ENCODE measurements at places on chromosomes 11 and 22. TPM values are rescaled to one million over a fixed set of nuclear protein-coding genes. Genes with fewer than 3 reads are reported as not detected.

Gene INS
- 0.42 TPM for total RNA-seq

Gene ABCG4
- 0.28 TPM for total RNA-seq

Gene HEPHL1
- 0.14 TPM for total RNA-seq

Gene SLC29A2
- 1.6 TPM for total RNA-seq

Gene CYB5R2
- total RNA-seq: 0.85 TPM

Gene MRGPRE
- not detected for total RNA-seq

DNA sequence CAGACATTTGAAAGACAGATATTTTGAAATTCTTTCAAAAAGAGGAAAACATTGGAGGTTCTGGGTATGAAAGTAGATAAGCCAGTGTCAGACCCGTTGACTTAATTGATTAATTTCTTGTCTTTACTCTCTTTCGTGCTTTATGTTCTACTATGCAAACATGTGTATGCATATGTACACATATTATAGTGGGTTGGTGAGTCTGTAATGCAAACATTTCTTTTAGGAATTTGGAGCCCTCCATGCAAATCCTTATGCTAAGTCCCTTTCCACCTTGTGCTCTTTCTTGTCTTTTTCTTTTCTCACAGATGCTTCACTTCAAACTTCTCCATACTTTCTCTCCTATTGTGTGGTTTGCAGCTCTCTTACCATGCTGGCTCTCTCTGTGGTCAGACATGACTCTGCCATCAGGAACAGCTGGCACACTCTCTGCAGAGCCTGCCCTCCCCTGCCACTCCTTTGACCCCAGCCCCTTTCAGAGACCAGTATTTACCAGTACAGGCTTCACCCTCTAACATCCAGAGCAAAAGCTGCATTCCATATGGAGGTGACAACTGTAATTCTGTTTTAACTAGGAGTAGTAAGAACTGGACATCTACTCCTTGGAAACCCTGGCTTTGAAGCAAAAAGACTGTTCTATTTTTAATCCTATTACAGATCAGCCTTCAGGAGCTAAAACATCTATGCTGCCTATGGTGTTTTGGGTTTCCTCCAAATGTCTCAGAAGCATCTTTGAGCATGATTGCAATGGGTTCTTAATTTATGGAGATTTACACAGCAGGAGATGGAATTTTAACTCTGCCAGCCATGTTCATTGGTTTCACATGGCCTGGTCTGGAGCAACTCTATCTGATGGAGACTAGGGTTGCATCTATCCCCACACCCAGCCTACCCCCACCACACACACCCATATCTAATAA lies 386.9 kb upstream of the FAT3 start:
- H3K36me3 ChIP-seq: no peaks in the 10 kb centered on the region
- no peak overlapping the region for H3K4me3 ChIP-seq
- no peak for DNase-seq

DNA sequence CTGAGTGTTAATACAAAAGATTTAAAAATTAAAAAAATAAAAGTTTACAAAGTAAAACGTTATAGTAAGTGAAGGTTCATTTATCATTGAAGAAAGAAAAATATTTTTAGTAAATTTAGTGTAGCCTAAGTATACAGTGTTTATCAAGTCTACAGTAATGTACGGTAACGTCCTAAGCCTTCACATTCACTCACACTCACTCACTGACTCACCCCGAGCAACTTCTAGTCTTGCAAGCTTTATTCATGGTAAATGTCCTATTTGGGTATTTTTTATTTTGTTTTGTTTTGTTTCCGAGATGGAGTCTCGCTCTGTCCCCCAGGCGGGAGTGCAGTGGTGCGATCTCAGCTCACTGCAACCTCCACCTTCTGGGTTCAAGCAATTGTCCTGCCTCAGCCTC lies 8.8 kb downstream of the CASTOR1 start:
- no peaks in the 10 kb centered on the region for H3K36me3 ChIP-seq
- no peak for DNase-seq
- no peak overlapping the region for H3K27ac ChIP-seq
- no peaks in the 10 kb centered on the region for H3K27me3 ChIP-seq
- peaks cover 13% of the 10 kb centered on the region for H3K4me1 ChIP-seq

DNA sequence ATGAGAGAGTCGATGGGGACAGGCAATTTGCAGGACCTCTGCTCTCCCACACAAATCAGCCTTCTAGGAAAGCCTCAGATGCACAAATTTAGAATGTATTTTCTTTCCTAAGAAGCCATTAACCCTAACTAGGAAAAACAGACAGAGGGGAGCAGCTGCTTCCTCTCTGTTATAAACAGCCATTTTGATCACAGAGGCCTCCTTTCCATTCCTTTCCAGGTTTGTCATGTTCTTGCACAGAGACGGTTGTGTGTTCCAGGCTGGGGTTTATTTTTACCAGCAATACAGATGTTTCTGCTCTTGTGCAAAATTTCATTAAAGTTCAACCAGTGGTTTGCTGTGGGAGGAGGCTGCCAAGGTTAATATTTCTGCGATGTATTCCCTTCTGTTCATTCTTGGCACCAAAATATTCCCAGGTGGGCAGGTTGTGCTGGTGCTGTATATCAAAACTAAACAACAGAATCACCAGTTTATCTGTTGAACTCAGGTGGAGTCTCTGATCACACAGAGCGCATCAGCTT lies 90.2 kb downstream of the NAV2 start:
- DNase-seq: no peak
- H3K27me3 ChIP-seq: no peaks in the 10 kb centered on the region
- no peak overlapping the region for H3K4me3 ChIP-seq
- no peaks in the 10 kb centered on the region for H3K4me1 ChIP-seq
- no peak overlapping the region for H3K27ac ChIP-seq
- H3K36me3 ChIP-seq: no peaks in the 10 kb centered on the region

GRCh38 chr11:100303897-100304296 lies 383.2 kb upstream of the ARHGAP42 start:
- DNase-seq: no peak
- H3K36me3 ChIP-seq: no peaks in the 10 kb centered on the region
- no peaks in the 10 kb centered on the region for H3K4me1 ChIP-seq
- H3K27ac ChIP-seq: no peak overlapping the region
- H3K27me3 ChIP-seq: no peaks in the 10 kb centered on the region

- no peaks in the 10 kb centered on the region for H3K36me3 ChIP-seq
- no peak overlapping the region for H3K27ac ChIP-seq
- no peak overlapping the region for H3K4me3 ChIP-seq
- no peaks in the 10 kb centered on the region for H3K4me1 ChIP-seq
- no peak for DNase-seq
- no peaks in the 10 kb centered on the region for H3K27me3 ChIP-seq
Observed at GRCh38 chr22:25021409-25021808, 68.9 kb downstream of the KIAA1671 start.

GRCh38 chr22:19086417-19086816 lies 35.8 kb downstream of the DGCR2 start:
- H3K36me3 ChIP-seq: peaks cover 27% of the 10 kb centered on the region
- H3K4me3 ChIP-seq: no peak overlapping the region
- no peak overlapping the region for H3K27ac ChIP-seq

DNA sequence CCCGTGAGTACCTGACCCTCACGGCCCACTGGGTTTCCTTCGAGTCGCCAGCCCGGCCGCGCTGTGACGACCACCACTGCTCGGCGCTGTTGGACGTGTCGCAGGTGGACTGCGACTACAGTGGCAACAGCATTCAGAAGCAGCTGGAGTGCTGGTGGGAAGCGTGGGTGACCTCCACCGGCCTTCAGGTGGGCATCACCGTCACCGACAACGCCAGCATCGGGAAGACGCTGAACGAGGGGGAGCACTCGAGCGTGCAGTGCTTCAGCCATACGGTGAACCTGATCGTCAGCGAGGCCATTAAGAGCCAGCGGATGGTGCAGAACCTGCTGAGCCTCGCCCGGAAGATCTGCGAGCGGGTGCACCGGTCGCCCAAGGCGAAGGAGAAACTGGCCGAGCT lies 32.2 kb downstream of the ZBED4 start:
- H3K27ac ChIP-seq: no peak overlapping the region
- H3K4me3 ChIP-seq: no peak overlapping the region
- peaks cover 51% of the 10 kb centered on the region for H3K36me3 ChIP-seq
- no peaks in the 10 kb centered on the region for H3K4me1 ChIP-seq
- DNase-seq: no peak
- no peaks in the 10 kb centered on the region for H3K27me3 ChIP-seq

DNA sequence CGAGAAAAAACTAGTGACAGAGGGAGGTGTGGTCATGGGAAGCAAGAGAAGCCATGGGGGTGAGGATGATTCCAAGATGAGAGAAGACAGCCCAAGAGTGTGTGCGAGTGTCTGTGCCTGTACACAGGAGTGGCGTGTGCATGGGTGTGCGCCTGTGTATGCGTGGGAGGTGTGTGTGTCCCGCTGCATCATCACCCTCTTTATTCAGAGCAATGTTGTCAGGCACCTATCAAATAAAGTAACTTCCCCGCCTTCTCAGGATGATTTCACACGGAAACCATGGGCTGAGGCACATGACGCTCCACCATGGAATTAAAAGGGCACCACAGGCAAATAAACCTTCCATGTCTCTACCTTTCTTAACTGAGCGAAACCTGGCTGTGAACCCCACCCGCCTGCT lies 24.6 kb downstream of the MS4A10 start:
- no peaks in the 10 kb centered on the region for H3K27me3 ChIP-seq
- no peaks in the 10 kb centered on the region for H3K36me3 ChIP-seq

GRCh38 chr11:15557457-15558230 lies 442.9 kb downstream of the INSC start:
- no peaks in the 10 kb centered on the region for H3K4me1 ChIP-seq
- H3K27me3 ChIP-seq: no peaks in the 10 kb centered on the region
- H3K27ac ChIP-seq: no peak overlapping the region
- H3K36me3 ChIP-seq: no peaks in the 10 kb centered on the region
- H3K4me3 ChIP-seq: no peak overlapping the region

GRCh38 chr11:83127310-83127637 lies 29.7 kb upstream of the PCF11 start:
- H3K36me3 ChIP-seq: no peaks in the 10 kb centered on the region
- no peak overlapping the region for H3K27ac ChIP-seq
- H3K27me3 ChIP-seq: no peaks in the 10 kb centered on the region
- no peaks in the 10 kb centered on the region for H3K4me1 ChIP-seq

DNA sequence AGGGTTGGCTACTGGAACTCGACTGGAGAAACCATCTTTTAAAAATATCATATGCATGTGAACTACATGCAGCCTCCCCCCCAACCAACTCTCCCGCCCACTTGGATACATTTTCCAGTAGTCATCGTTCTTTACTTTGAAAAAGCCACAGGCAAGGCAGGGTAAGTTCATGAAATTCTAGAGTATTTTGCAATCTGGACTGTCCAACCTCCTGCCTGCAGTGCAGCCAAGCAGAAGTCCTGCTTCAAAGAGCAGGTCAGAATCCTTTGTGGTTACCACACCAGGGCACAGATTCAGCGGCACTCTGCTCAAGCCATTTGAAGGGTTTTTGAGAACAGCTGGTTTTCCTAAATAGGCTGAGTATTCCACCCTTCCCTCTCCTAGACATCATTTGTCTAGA lies 12.1 kb downstream of the ELF5 start:
- no peaks in the 10 kb centered on the region for H3K36me3 ChIP-seq
- no peaks in the 10 kb centered on the region for H3K27me3 ChIP-seq
- no peak overlapping the region for H3K4me3 ChIP-seq
- DNase-seq: no peak

GRCh38 chr11:57598831-57599155 lies 1.3 kb downstream of the SERPING1 start:
- DNase-seq: no peak
- no peak overlapping the region for H3K27ac ChIP-seq
- no peak overlapping the region for H3K4me3 ChIP-seq

DNA sequence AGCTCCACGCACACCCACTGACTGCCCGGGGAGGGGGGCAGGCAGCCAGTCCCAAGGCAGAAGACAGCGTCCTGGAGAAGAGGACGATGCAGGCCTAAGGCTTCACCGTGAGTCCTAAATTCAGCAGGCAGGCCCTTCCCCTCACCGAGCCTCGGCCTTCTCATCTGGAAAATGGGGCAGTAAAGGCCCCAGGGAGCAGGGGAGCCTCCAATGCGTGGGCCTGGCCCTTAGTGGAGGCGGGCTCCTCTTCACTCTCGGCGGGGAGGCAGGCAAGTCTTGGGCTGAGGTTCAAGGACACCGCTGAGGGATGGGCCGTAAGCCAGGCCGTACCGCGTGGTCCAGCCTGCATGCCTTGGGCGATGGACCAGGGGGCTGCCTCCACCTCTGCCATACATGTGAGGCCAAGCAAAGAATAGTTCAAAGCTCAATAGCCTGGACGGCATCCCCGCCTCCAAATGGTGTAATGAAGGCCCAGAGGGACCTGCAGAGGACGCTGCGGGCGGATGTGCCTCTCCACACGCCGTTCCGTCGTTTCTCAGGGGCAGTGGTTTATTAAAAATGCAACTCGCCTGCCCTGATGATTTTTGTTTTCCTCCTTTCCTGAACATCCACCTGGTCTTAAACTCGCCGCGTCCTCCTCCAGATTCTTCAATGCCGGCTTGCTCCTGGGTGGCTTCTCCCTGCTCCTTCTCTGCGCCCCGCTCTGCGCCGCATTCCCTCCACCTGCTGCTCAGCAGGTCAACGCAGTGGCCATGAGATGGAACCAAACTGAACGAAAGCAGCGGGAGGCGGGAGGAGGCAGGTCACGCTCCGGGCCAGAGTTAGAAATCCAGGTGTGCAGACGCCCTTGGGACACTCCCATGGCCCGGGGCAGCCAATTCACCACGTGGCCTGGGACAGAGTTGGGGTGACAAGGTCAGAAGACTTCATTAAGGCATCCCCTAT lies 627.8 kb downstream of the TBC1D22A start:
- H3K27ac ChIP-seq: no peak overlapping the region
- no peaks in the 10 kb centered on the region for H3K27me3 ChIP-seq
- no peak for DNase-seq
- no peaks in the 10 kb centered on the region for H3K36me3 ChIP-seq
- no peaks in the 10 kb centered on the region for H3K4me1 ChIP-seq

DNA sequence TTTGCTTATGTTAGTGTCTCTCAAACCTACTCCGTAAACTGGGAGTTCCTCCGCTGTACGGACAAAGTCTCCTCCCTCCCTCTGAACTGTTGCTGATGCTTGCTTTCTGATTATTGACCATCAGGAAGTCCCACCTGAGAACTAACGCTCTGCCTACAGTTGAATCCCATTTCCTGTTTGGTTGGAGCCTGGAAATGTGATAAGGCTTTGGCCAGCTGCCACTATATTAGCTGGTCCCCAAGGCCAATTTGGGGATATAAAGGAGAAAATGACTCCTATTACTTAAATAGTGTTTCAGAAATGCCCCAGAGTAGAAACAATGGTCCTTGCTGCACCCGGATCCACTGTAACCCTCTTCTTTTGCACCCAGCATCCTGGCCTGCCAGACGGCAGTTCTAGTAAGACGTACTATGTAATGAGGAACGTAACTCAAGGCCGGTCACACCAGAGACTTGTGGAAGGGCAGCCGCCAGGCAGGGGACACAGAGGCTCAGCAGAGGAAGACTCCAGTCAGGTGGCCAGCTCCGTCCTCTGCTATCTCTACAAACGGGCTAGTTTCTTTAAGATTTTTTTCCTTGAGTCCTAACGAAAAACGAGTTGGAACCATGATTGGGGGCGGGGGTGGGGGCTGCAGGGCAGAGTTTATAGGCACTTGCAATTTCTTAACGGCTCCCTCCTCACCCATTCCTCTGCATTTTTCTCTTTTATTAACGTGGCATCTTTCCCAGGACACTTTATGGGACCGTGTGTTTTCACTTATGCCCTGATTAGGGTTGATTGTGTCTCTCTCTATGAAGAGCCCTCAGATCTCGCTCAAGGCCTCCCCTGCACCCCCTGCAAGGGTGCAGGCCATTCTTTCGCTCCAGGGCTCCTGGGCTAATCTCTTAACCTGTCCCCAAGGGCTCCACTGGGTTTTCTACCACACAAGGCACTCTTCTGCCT lies 72.8 kb upstream of the CDON start:
- peaks cover 34% of the 10 kb centered on the region for H3K4me1 ChIP-seq
- H3K27ac ChIP-seq: no peak overlapping the region
- no peaks in the 10 kb centered on the region for H3K27me3 ChIP-seq
- H3K4me3 ChIP-seq: no peak overlapping the region
